CD4-positive, alpha-beta T cell treated with Interleukin-4 for 1 hour (primary cell): ENCODE measurements at places on chromosomes 11 and 22.

GRCh38 chr11:62324731-62325556, 12.3 kb upstream of the ASRGL1 start:
- peak; percentile 57 for DNase-seq

GRCh38 chr11:65782816-65783228, 2.0 kb upstream of the AP5B1 start:
- no peak for DNase-seq

DNA sequence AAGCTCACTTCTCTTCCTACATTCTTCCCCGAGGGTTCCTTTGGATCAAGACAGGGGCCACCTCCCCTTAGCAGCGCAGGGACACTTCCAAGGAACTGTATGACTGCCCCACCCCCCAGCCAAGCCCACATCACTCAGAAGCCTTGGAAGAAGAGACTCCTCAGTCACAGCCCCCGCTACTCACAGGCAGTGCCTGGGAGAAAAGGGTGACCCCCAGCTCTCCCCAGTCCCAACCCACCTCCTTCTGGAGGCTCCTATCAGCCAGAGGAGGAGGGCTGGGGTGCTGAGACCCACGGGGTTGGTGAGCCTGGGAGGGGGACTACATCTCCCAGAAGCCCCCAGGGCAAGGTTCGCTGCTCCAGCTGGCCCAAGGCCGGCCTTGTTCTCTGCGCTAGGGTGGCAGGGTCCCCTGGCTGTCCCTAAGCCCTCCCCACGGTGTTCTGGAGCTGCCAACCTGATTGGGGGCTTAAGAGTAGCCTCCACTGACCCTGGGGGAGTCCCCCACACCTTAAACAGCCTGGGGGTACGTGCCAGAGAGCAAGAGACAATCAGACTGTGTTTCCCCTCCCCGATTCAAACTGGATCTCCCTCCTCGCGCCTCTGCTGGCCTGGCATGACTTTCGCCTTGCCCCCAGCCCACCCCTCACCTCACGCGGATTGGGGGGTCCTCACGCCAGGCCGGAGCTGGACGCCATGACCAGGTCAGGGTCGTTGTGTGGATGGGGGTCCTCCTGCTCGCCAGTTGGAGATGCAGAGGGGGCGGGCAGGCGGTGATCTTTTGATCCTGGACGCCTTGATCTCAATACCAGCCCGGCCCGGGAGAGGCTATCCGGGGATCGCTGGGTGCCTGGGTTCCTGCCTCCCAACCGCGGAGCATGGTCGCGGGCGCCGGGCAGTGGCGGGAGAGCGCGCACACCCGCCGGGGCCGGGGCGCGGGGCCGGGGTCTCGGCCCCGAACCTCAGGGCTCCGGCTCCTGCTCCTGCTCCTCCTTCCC, 838 bp downstream of the BCL9L start:
- peak; percentile 57 for DNase-seq

DNA sequence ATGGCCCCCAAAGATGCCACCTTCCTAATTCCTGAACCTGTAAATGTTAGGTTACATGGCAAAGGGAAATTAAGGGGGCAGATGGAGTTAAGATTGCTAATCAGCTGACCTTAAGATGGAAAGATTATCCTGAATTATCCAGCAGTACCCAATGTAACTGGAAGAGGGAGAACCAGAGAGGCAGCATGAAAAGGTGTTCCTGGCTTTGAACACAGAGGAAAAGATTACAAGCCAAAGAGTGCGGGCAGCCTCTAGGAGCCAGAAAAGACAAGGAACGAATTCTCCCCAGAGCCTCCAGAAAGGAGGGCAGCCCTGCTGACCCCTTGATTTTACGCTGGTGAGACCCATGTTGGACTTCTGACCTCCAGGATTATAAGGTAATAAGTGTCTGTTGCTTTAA, 15.1 kb upstream of the THRSP start:
- DNase-seq = no peak

- peak; percentile 51 for DNase-seq
Observed at GRCh38 chr22:16824716-16825687, at the start of gene XKR3. Gene XKR3, minus strand, starts transcription at chr22:16825411. Its CDS starts 17,338 bp downstream, at chr22:16808073.

GRCh38 chr22:47163481-47163855, 401.0 kb downstream of the TBC1D22A start:
- no peak for DNase-seq

DNA sequence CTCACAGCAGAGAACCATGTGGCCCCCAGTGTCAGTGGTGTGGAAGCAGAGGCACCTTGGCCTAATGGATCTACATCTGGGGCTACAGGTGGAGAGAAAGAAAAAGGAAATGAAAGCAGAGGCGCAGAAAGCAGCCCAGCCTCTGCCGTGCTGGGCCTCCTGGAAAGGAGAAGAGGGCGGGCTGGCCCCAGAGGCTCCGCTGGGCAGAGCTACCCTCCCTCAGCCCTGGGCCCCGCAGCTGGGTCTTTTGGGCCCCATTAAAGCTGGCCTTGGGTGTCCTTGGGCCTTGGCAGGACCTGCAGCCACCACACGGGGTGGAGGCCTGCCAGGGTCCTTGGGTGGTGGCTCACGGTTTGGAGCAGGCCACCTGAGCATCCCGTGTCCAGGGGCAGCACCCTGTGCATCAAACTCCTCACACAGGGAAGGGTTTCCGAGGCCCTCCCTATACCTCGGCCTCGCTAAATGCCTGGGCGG, 31.6 kb upstream of the GAL start:
- DNase-seq = no peak

DNA sequence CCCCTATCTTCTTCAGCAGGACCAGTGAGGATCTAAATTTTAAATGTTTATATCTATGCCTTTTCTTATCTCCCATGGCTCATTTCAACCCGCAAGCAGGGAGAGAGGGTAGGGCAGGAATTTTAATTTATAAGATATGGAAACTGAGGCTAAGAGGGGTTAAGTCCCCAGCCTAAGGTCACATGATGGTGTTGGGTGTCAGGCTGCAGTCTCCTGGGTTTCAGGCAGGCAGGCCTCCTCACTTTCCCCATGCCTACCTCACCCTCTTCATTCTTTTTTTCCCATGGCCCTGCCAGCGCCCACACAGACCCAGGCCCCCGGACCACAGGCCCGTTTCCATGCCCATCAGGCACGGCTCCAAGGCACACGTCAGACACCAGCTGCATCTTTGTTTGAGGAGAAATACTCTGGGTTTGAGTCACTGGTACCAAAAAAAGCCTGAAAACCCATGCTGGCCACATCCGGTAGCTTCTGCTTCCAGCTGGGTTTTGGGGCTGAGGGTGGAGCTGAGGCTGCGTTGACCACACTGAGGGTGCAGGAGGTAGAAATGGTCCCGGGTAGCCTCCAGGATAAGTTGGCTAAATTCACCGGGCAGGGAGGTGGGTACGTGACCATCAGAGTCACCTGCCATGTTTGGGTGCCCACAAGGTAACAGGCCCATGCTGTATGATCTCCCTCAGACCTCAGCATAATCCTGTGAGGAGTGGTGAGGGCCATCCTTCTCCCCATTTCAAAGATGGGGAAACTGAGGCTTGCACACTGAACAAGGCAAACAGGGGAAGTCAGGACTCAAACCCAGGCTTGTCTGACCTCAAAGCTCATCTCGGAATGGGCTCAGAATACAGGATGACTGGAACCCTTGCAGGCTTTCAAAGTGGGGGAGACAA, 7.5 kb downstream of the CRYBB1 start:
- peak; percentile 44 for DNase-seq

DNA sequence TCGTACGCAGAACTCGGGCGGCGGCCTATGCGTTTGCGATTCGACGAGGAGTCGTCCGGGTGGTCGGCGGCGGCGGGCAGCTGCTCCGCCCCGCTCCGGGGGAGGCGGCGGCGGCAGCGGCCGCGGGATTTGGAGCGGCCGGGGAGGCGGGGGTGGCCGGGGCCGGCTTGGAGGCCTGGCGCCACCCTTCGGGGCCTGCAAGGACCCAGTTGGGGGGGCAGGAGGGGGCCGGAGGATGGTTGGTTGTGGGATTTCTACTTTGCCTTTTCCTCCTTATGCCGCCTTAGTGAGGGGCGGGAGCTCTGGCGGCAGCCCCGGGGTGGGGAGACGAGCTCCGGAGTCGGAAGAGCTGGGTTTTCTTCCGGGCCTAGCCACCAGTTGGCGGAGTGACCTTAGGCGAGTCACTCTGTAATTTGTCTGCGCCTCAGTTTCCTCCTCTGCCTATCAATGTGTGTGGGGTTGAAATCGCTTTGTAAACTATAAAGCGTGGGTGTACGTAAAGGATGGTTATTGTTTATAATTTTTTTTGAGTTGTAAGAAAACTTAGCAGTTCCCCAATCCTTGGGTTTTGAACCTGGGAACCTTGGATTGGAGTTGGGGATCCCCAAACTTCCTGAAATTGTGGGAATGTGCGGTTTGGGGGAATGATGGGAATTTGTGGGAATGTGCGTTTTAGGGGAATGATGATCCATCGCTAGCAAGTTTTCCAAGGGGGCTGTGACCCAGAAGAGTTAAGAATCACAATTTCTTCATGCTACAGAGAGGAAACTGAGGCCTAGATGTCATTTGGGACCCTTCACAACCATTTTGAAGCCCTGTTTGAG, 679 bp downstream of the TUG1 start:
- DNase-seq = no peak

GRCh38 chr22:18008136-18008535, 16.2 kb downstream of the MICAL3 start:
- DNase-seq = no peak

DNA sequence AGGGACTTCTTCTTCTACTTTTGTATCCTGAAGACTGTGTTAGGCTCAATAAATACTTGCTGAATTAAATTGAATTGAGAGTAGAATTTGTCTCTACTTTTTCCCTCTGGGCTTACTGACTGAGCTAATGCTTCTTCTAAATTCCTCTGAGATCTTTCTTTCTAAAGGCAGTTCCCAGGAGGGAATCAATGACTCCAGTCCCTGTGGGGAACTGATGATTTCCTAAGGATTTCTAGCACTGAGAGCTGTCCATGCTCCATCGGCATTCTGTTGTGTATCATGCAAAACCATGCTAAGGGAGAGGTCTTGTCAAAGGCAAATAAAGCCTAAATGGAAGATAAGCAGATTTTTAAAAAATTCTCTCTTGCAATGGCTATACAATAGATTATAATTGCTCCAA, 148.8 kb upstream of the KIRREL3 start:
- no peak for DNase-seq
